ENCODE measurements at places on chromosomes 12 and 14. TPM values are rescaled to one million over a fixed set of nuclear protein-coding genes. Genes with fewer than 3 reads are reported as not detected.

DNA sequence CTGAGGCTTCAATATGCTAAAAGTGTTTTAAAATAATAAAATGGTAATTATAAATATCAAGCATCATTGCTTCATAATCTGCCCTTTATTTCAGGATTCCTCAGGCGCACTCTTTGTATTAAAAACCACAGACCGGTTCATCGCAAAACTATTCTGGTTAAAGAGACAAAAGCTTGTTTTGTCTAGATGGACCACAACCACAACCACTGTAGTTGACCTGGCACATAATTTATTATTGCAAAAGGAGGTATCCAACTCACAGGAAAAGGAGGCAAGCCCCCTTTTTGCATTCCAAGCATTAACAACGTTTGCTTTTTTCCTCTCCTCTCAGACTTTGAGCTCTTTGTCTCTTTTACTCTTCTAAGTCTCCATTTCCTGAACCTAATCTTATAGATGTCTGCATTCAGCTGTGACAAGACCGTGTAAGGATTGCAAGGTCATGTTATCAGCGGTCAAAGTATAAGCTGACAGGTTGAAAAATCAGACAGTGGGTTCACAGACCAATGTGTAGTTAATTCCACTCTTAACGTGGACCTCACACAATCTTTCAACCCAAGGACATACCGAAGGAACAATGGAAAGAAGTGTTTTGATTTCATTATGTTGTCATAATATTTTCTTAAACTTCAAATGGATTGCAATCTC lies 1057.6 kb downstream of the GALC start:
- H3K4me3 ChIP-seq: no peak overlapping the region
- no peaks in the 10 kb centered on the region for H3K27me3 ChIP-seq
- H3K4me1 ChIP-seq: no peaks in the 10 kb centered on the region
- H3K36me3 ChIP-seq: no peaks in the 10 kb centered on the region
- no peak for DNase-seq
- H3K27ac ChIP-seq: no peak overlapping the region

SMIM41 gene
- total RNA-seq: not detected

- DNase-seq: no peak
- no peaks in the 10 kb centered on the region for H3K4me1 ChIP-seq
- H3K36me3 ChIP-seq: no peaks in the 10 kb centered on the region
- no peak overlapping the region for H3K4me3 ChIP-seq
- no peak overlapping the region for H3K27ac ChIP-seq
Observed at GRCh38 chr14:93893661-93894261, 33.4 kb upstream of the FAM181A start.

CTSG gene
- 1.2 TPM for total RNA-seq

GRCh38 chr14:83873669-83874068 lies 1656.3 kb upstream of the FLRT2 start:
- no peaks in the 10 kb centered on the region for H3K4me1 ChIP-seq
- H3K27me3 ChIP-seq: no peaks in the 10 kb centered on the region
- H3K27ac ChIP-seq: no peak overlapping the region
- no peak overlapping the region for H3K4me3 ChIP-seq
- DNase-seq: no peak
- H3K36me3 ChIP-seq: no peaks in the 10 kb centered on the region
